Heart right ventricle (tissue), 16 donors: ENCODE measurements at places on chromosomes 7 and 10. TPM values are rescaled to one million over a fixed set of nuclear protein-coding genes. Genes with fewer than 3 reads are reported as not detected.

DNA sequence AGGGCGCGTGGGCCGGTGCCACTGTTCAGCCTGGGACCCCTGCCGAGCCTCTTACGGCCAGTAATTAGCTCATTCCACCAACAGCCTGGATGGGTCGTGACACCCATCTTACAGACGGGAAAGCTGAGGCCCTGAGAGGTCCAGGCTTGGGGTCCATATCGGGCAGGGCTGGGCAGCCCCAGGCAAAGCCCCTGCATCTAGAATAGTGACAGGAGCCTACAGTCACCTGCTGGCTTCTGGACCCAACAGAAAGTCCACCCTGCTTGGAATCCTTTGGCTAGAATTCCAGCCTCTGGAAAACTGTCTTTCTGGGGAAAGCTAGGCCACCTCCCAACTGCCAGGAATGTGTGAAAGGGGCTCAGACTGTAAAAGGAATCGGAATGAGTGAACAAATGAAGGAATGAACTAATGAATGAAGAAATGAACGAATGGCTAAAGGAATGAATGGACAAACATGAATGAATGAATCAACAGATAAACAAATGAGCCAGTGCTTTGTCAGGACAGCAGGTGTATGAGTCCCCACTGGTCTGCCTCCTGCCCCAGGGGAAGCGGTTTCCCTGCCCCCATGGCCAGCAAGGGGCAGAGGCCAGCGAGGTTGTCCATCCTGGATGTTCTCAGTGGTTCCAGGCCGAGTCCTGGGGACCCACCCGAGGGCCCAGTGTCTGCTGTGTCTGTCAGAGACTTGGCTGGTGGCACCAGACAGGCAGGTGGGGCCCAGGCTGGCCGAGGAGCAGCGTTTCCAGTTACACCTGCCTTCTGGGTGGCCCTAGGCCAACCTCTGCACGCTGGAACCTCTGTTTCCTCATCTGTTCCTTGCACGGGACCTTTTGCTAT is 24.1 kb upstream of the PDGFA start:
- no peak for DNase-seq

DNA sequence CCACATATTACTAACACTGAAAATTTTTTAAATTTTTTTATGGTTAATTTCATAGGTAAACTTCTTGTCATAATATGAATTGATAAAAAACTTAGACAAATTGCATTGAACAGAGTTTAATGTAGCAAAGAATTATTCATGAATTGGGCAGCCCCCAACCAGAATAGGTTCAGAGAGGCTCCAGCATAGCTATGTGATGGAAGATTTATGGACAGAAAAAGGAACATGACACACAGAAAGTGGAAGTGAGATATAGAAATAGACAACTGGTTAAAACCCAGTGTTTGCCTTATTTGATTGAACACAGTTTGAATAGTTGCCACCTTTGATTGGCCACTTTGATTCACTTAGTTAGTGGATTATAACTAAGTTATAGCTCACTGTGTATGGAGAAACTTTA is 87.2 kb downstream of the AHR start:
- no peak for DNase-seq

GRCh38 chr7:27872356-27873275 is 132.7 kb downstream of the TAX1BP1 start:
- no peak for DNase-seq

DNA sequence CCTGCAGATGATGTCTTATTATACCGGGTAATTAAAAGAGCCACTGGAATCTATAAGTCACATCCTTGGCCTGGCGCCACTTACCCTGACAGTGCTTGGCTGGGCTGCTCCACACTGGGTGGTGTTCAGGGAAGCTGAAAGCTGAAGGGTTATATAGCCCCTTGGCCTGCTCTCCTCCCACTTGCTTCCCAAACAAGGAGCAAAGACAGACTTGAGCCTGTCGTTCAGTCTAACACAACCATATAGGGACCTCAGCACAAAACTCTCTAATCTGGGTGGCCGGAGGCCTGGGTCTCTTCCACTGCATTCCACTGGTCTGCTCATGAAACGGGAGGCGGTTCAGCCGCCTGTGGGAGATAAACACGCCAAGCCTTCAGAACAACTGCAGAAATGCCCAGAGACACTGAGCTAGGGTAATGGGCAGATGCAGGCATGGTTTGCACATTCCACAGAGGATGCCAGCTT is at the start of gene ACTA2:
ACTA2 (minus strand) TSS at position 127 of the 465 bp plus-strand sequence. CDS start 3,843 bp downstream, outside the sequence.
- peak; percentile 42 for DNase-seq

DNA sequence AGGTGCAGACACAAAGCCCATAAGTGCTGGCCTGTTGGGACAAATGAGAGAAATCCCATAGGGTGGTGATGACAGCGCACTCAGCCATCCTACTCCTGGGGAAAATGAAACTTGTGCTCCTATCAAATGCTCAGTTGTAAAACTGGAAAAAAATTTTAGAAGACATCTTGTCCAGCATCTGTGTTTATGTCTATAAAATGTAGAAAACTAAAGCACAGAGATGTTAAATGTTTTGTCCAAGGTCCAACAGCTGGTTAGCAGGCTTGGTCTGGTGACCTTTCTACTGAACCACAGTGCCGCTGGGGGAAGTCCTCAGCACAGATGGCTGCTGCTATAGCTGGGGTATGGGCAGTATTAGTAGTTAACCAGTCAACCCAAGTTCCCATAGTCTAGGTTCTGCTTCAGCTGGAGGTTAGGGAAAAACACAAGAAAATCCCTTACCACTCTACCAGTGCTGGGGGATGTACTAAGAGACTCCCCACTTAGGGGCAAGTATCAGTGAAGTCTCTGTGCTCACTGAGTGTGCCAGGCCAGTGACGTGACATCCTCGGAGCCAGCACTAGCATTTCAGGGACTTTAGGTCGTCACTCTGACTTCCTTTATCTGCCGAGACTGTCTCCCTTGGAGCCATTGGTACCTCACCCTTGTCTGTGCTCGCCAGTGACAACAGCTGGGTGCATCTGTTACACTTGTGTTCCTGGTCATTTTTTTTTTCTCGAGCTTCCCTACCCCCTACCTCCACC is 1.9 kb downstream of the TSPAN33 start:
- no peak for DNase-seq

GRCh38 chr10:78898341-78899097 is 170.2 kb upstream of the ZMIZ1 start:
- no peak for DNase-seq

DNA sequence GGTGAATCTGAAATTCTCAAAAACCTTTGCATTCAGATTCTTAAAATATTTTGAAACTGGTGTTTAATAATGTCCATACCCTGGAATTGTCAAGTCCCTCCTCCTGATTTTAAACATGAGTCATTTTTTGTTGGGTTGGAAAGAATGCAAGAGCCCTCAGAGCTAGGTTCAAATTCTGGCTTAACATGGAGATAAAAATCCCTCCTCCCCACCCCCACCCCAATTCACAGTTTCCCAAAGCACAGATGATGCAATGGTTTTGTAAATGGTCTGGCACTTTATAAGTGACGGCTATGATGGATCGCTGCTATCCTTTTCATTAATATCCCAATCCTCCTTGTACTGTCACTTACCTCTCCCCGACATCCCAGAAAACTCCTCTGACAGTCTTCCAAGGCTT is 332.8 kb downstream of the PLXNA4 start:
- DNase-seq = no peak

- peak; percentile 72 for DNase-seq
Measured at GRCh38 chr10:35640474-35640873, 1.6 kb downstream of the FZD8 start.

DNA sequence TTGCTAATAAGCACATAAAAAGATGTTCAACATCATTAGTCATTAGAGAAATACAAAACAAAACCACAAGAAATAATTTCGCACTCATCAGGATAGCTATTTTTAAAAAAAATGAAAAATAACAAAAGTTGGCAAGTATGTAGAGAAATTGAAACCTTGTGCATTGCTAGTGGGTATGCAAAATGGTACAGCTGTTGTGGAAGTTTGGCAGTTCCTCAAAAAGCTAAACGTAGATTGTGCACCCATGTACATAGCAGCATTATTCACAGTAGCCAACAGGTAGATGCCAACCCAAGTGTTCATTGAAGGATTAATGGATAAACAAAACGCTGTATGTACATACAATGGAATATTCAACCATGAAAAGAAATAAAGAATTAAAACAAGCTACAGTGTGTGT is 35.3 kb upstream of the STARD3NL start:
- DNase-seq = no peak

- DNase-seq = no peak
Measured at GRCh38 chr10:51502124-51502523, 197.3 kb downstream of the CSTF2T start.

DNA sequence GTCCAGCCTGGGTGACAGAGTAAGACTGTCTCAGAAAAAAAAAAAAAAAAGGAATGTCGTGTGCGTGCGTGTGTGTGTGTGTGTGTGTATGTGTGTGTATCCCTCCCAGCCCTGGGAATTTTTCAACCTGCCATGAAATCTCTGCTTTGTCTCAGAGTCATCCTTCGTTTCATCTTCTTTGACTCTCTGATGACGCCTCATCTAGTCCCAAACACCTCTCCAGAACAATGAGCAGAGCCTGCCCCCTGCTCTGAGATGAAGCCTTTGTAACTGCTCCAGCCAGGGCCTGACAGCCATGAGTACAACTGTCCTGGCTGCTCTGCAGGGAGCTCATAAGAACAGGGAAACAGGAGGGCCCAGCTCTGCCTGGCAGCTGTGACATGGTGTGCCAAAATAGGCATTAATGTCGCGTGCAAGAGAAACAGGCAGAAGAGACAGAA is 149.5 kb downstream of the FAM107B start:
- DNase-seq = no peak

- DNase-seq = no peak
Measured at GRCh38 chr7:29763266-29763665, 43.0 kb upstream of the WIPF3 start.

- no peak for DNase-seq
Measured at GRCh38 chr7:121037957-121038716, 49.6 kb downstream of the CPED1 start.

The IRF5 gene
- total RNA-seq = 0.76 TPM

The PNLIPRP3 gene
- total RNA-seq = not detected

The CRTAC1 gene
- 1.6 TPM for total RNA-seq

The ZC3HAV1L gene
- total RNA-seq = 2.6 TPM

The ATOH7 gene
- total RNA-seq = not detected

The NUTM2D gene
- total RNA-seq = 5.1 TPM

The P4HA1 gene
- 44.4 TPM for total RNA-seq
